Effector memory CD8-positive, alpha-beta T cell (primary cell): ENCODE measurements at places on chromosomes 7 and 10.
A peak's percentile ranks its signal among the peaks of the same experiment; 100 is the strongest.

GRCh38 chr7:155851892-155852291 is 39.6 kb upstream of the SHH start:
- DNase-seq: no peak

DNA sequence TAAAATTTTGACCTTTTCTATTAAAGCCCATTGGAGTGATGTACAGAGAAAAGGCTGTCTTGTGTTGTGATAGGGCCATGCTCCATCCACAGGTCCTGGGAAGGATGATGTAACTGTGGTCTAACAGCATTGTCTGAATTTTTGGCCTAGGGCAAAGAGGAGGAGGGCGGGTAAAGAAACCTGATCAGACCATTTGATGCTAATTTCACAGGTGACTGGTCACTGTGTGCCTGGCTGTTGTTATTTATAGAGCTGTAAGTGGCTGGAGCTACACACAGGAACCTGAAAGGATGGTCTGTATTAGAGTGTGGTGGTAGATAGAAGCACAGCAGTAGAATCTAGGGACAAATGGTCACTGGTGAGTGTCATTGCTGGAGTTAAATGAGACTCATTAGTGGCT is 182.1 kb downstream of the AUTS2 start:
- DNase-seq: no peak

GRCh38 chr10:3398825-3399646 is 226.5 kb upstream of the PITRM1 start:
- DNase-seq: no peak

GRCh38 chr10:110765513-110766319 is 106.0 kb upstream of the PDCD4 start:
- no peak for DNase-seq

- DNase-seq: peak; percentile 38
Measured at GRCh38 chr7:149865437-149865836, 8.3 kb upstream of the ATP6V0E2 start.

DNA sequence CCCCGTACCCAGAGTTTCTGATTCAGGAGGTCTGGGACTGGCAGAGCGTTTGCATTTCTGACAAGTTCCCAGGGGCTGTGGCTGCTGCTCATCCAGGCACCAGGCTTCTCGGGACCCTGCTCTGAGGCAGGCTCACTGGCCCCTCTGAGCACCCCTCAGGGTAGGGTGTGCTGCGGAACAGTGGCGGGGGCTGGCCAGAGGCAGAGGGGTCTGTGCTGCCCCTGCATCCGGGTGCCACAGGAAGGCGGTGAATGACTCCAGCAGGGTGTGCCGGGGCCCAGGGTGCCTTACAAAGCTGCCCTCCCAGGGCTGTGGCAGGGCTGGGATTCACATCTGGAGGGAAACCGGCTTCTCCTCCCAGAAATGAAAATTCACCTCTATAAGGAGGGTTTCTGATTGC is 77.4 kb downstream of the CHST15 start:
- DNase-seq: no peak

- no peak for DNase-seq
Measured at GRCh38 chr7:90604383-90604782, 8.3 kb downstream of the CDK14 start.

- no peak for DNase-seq
Measured at GRCh38 chr7:47333959-47334358, 248.0 kb downstream of the TNS3 start.

DNA sequence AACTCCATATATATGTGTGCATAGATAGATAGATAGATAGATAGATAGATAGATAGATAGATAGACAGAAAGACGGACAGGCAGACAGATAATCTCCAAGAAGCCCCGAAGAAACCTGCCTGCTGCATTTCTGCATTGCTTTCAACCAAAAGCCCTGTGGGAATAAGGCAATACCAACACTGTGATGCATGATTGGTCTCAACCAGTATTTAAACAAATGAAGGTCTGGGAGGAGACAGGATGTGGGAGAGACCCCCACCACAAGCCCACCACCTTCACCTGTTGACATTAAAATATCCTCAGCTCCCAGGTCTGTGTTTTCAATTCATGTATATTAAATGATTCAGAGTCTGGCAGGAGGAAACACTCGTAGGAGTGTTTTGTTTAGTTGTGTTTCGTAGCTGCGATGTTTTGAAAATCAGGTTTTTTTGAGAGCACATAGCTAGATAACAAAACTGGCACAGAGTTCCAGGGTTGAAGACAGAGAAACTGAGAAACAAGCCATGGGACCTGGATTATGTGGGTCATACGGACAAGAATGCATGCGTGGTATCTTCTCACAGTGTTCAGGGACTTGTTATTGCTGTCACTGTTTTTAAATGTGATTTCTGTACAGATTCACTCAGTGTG is 200.7 kb upstream of the AHR start:
- DNase-seq: no peak

DNA sequence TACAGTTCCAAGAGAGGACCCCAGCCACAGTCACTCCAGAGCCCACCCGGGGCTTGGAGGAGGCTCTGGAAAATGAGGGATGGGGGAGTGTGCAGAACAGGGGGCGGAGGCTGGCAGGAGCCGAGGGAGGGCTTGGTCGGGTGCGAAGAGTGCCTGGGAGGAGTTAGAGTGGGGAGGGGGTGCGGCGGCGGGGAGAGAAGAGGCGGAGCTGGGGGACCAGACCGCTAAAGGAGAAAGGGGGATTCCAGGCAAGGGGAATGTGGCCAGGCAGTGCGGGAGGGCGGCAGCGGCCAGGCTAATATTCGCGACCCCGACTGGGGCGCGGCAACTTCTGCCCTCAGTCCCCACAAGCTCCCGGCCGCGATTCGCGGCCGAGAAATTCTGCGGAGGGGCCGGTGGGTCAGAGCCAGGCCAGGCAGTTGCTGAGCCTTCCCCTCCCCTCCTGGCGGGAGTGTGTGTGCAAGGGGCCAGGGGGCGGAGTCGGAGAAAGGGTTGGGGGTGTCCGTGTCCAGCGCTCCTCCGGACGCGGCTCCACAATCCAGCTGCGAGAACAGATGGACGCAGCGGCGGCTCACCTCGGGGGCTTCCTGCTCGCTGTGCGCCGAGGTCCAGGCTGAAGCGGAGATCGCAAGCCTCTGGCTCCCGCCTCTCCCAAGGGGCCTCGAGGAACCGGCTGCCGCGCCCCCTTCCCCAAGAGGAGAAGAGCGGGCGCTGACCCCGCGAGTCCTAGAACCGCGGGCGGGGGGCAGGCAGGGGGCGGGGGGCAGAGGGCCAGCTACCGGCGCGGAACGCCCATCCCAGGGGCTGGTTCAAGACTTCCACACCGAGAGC is 612 bp upstream of the SLC18A3 start:
- DNase-seq: no peak

DNA sequence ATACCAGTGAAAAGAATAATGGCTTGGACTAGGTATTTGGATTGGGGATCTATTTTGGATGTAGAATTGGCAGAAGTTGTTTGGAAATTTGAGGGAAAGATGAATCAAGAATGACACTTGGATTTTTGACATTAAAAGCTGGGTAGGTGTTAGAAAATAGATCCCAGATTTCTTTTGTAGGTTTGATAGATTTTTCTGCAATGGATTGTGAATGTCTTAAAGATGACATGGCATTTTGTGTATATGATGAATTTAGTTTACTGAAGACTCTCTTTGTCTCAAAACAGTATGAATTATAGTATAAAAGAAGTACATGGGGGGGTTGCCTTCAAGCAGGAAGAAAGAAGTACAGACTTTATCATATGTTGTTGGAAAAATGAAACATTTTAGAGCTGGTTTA is 75.8 kb downstream of the MPLKIP start:
- no peak for DNase-seq
